ENCODE measurements at places on chromosomes 11 and 22.

- no peak overlapping the region for H3K27ac ChIP-seq
- H3K27me3 ChIP-seq = no peaks in the 10 kb centered on the region
- H3K36me3 ChIP-seq = no peaks in the 10 kb centered on the region
These were observed 16.4 kb downstream of the SLN start for GRCh38 chr11:107695446-107695845.

GRCh38 chr11:41044747-41045146 lies 414.7 kb downstream of the LRRC4C start:
- H3K4me3 ChIP-seq = no peak overlapping the region
- H3K27me3 ChIP-seq = no peaks in the 10 kb centered on the region
- H3K27ac ChIP-seq = no peak overlapping the region
- H3K4me1 ChIP-seq = no peaks in the 10 kb centered on the region

DNA sequence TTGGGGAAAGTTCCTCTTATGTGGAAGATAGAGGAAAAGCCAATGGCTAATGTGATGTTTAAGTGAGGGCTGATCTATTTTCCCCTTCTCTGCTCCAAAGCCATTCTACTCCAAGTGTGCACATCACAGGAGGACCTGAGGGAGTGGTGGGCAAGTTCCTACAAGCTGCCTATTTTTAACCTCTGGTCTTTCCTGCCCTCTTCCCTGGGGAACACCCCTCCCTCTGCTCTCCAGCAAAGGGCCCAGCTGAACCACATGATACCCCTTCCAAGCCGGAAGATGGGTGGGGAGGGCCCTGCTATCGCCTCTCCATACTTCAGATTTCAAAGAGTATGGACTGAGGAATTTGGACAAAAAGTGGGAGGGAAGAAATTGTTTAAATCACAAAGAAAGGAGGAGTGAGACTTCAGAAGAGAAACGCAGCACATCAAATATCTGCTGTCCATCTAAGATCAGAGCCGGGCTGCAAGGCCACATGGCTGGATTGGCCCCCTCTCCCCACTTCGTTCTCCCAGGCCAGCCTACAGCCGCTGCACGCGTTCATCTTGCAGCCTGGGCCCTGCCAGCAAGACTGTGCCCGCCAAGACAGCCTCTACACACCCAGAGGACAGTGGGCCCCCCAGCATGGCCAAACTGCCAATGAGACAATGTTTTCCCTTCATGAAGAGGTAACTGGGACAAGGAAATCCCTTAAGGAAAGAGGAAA lies 77.5 kb downstream of the MICAL3 start:
- no peak overlapping the region for H3K4me3 ChIP-seq
- no peaks in the 10 kb centered on the region for H3K36me3 ChIP-seq
- H3K27ac ChIP-seq = no peak overlapping the region
- no peak for DNase-seq
- peaks cover 30% of the 10 kb centered on the region for H3K4me1 ChIP-seq

DNA sequence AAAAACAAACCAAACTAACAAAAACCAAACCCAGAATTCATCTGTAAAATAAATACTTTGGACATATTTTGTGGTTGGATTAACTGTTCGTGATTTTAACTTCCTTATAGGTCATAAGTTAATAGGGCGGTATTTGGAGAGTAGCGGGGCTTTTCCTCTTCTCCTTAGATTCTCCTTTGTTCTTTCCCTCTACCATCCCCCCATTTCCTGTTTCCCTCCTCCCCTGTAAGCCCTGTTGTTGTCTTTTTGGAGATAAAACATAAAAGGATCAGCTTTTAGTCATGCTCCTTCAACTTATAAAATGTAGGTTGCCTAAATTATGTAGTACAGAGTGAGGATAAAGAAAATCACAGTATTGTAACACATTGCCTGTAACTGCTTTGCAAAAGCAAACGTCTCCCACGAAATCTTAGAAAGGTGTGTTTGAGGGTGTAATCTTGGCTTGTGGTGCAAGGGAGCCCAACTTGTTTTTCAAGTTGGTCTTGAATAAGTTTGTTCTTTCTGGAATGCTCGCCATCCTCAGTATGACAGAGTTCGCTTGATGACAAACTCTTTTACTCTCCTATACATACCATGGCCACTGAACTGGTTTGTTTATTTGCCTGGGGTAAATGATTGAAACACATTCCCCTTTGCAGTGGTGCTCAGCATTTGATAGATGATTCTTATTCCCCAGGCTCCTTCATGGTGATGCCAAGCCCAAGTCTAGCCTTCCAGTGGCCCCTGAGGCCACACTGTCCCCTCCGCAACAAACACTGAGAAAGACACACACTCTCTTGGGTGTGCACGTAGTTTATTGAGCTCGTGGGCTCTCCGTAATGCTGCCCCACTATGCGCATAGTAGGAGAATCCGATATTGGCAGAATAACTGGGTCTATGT lies 49.4 kb downstream of the TEAD1 start:
- no peak overlapping the region for H3K4me3 ChIP-seq
- no peak for DNase-seq
- no peaks in the 10 kb centered on the region for H3K27me3 ChIP-seq
- no peak overlapping the region for H3K27ac ChIP-seq
- peaks cover 21% of the 10 kb centered on the region for H3K4me1 ChIP-seq

- no peaks in the 10 kb centered on the region for H3K27me3 ChIP-seq
- H3K4me1 ChIP-seq = no peaks in the 10 kb centered on the region
- no peak overlapping the region for H3K4me3 ChIP-seq
- no peak for DNase-seq
- no peak overlapping the region for H3K27ac ChIP-seq
These were observed 6.6 kb upstream of the OR4B1 start for GRCh38 chr11:48210052-48210451.

DNA sequence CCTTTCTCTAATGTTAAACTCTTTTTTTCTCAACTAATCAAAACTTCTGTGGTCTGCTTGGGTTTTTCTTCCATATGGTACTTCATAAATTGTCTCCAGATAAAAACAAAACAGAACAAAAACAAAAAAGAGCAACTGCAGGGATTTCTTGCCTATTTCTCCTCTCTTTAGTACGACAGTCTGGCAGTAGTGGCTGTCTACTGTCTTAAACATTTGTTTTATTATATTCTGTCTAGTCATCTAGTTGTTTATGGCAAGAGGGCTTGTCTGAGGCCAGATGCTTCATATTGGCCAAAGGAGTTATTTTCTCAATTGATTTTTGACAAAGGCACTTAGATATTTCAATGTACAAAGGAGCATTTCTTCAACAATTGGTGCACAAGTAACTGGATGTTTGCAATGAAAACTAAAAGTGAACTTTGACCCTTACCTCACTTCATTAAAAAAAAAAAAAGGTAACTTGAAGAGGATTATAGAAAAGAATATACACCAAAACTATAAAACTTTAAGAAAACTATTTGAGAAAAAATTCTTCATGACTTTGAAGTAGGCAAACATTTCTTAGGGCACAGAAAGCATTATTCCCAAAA lies 404.2 kb downstream of the LUZP2 start:
- no peaks in the 10 kb centered on the region for H3K27me3 ChIP-seq
- no peak for DNase-seq
- H3K4me3 ChIP-seq = no peak overlapping the region
- no peaks in the 10 kb centered on the region for H3K36me3 ChIP-seq

- DNase-seq = peak; percentile 45
- H3K27me3 ChIP-seq = no peaks in the 10 kb centered on the region
- H3K27ac ChIP-seq = no peak overlapping the region
- no peak overlapping the region for H3K4me3 ChIP-seq
- no peaks in the 10 kb centered on the region for H3K36me3 ChIP-seq
- peaks cover 4% of the 10 kb centered on the region for H3K4me1 ChIP-seq
These were observed 340.5 kb downstream of the TENM4 start for GRCh38 chr11:79100093-79100910.

DNA sequence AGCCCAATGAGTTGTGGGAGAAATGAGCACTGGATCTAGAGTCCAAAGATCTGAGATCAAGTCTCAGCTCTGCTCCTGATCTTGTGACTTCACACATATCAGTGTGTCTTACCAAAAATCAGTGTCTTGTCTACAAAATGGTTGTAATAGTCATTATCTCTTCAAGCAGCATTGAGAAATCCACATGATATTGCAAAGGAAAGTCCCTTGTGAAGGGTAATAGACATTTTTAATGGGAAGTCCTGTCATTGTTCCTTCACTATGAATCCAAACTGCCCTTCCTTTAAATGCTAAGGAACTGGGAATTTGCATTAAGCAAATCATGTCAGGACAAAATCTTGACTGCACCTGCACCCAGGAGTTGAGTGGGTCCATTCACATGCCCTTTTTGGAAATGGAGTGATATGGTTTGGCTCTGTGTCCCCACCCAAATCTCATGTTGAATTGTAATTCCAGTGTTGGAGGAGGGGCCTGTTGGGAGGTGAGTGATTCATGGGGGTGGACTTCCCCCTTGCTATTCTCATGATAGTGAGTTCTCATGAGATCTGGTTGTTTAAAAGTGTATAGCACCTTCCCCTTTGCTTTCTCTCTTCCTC lies 51.1 kb downstream of the COMMD9 start:
- H3K4me1 ChIP-seq = no peaks in the 10 kb centered on the region
- no peak for DNase-seq
- H3K27ac ChIP-seq = no peak overlapping the region

- peaks cover 22% of the 10 kb centered on the region for H3K4me1 ChIP-seq
- H3K36me3 ChIP-seq = no peaks in the 10 kb centered on the region
- H3K27me3 ChIP-seq = no peaks in the 10 kb centered on the region
These were observed 44.0 kb downstream of the PIK3C2A start for GRCh38 chr11:17163736-17164135.

GRCh38 chr11:92880381-92880780 lies 89.1 kb upstream of the MTNR1B start:
- H3K4me3 ChIP-seq = no peak overlapping the region
- no peak overlapping the region for H3K27ac ChIP-seq
- no peak for DNase-seq
- H3K36me3 ChIP-seq = no peaks in the 10 kb centered on the region
- no peaks in the 10 kb centered on the region for H3K4me1 ChIP-seq
- H3K27me3 ChIP-seq = no peaks in the 10 kb centered on the region

DNA sequence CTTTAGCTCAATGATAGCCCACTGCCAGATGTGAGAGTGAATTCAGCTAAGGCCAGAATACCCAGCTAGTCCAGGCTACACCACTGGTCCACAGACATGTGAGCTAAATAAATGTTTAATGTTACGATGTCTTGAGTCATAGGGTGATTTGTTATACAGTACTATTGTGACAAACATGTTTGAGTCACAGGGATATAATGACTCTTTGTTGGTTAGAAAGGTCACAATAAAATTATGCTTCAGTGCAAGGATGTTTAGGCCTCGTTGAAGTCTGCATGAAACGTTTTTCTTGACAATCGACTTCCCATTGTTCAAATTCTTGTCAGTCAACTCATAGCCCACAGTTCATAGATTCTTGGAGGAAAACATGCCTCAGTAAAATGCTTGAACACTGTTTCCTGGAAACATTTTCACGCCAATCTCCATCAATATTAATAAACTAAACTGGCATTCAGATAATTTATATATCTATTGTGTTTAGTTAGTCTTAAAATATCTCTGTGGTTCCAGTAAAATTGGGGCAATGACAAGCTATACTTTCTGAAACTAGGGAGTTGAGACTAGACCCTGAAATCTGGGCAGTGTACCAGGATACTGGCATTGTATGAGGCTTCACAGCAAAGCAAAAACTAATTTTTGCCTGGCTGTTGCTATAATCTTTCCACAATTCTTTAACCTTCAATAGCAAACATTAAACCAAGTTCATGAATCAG lies 650.8 kb upstream of the KIRREL3 start:
- no peaks in the 10 kb centered on the region for H3K27me3 ChIP-seq
- H3K4me1 ChIP-seq = no peaks in the 10 kb centered on the region
- H3K27ac ChIP-seq = no peak overlapping the region
- no peak for DNase-seq
- H3K36me3 ChIP-seq = no peaks in the 10 kb centered on the region

GRCh38 chr11:78526497-78527146 lies 48.0 kb downstream of the NARS2 start:
- no peak overlapping the region for H3K27ac ChIP-seq
- H3K27me3 ChIP-seq = no peaks in the 10 kb centered on the region
- DNase-seq = no peak
- no peaks in the 10 kb centered on the region for H3K36me3 ChIP-seq

DNA sequence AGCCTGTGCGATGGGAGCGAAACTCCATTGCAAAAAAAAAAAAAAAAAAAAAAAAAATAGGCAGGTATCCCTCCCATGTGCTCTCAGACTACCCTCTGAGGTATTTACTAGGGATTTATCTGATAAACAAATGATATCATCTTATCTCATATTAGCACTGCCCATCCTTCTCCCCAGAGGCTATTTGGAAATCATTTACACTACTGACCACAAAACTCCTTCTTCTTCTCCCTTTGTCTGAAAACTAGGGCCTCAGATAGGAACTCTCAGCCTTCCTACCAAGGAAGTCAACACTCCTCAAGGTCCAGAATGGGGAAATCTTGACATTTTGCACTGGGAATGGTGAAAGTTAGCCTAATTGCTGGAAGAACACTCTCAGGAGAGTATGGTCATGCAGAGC lies 46.4 kb downstream of the LARGE2 start:
- DNase-seq = no peak
- no peaks in the 10 kb centered on the region for H3K27me3 ChIP-seq
- no peaks in the 10 kb centered on the region for H3K36me3 ChIP-seq
- no peaks in the 10 kb centered on the region for H3K4me1 ChIP-seq
- H3K27ac ChIP-seq = no peak overlapping the region

- H3K27ac ChIP-seq = peak overlapping the region; percentile 37
- H3K4me1 ChIP-seq = peaks cover 11% of the 10 kb centered on the region
- H3K4me3 ChIP-seq = no peak overlapping the region
- no peaks in the 10 kb centered on the region for H3K36me3 ChIP-seq
- no peaks in the 10 kb centered on the region for H3K27me3 ChIP-seq
These were observed 71.8 kb upstream of the PITPNB start for GRCh38 chr22:27990879-27991278.

- no peaks in the 10 kb centered on the region for H3K36me3 ChIP-seq
- DNase-seq = no peak
- H3K4me1 ChIP-seq = no peaks in the 10 kb centered on the region
- H3K4me3 ChIP-seq = no peak overlapping the region
- no peaks in the 10 kb centered on the region for H3K27me3 ChIP-seq
These were observed 8.5 kb upstream of the ZNRF3 start for GRCh38 chr22:28874811-28875320.

- no peak overlapping the region for H3K4me3 ChIP-seq
- H3K27ac ChIP-seq = no peak overlapping the region
- H3K36me3 ChIP-seq = no peaks in the 10 kb centered on the region
- no peaks in the 10 kb centered on the region for H3K27me3 ChIP-seq
- no peak for DNase-seq
These were observed 259.8 kb upstream of the BLID start for GRCh38 chr11:122375687-122376399.

- H3K27me3 ChIP-seq = no peaks in the 10 kb centered on the region
- H3K36me3 ChIP-seq = no peaks in the 10 kb centered on the region
- no peak for DNase-seq
- no peak overlapping the region for H3K27ac ChIP-seq
- H3K4me1 ChIP-seq = no peaks in the 10 kb centered on the region
These were observed 40.8 kb downstream of the BID start for GRCh38 chr22:17733466-17733865.

- H3K36me3 ChIP-seq = no peaks in the 10 kb centered on the region
- H3K4me1 ChIP-seq = no peaks in the 10 kb centered on the region
- peak within 1 kb of the TSS; percentile 45 for H3K27ac ChIP-seq
- peak within 1 kb of the TSS; percentile 38 for H3K4me3 ChIP-seq
- H3K27me3 ChIP-seq = no peaks in the 10 kb centered on the region
These were observed at the start of gene PARVG for GRCh38 chr22:44180706-44181032. Gene PARVG, plus strand, starts transcription at chr22:44180925. Its CDS starts 2,405 bp downstream, at chr22:44183330.
